ENCODE measurements at places on chromosomes 1 and 21. TPM values are rescaled to one million over a fixed set of nuclear protein-coding genes. Genes with fewer than 3 reads are reported as not detected.

- no peak for DNase-seq
Measured at GRCh38 chr1:24426744-24427544, 11.3 kb downstream of the NIPAL3 start.

GRCh38 chr1:3066826-3067225, 2.2 kb upstream of the PRDM16 start:
- no peak for DNase-seq

DNA sequence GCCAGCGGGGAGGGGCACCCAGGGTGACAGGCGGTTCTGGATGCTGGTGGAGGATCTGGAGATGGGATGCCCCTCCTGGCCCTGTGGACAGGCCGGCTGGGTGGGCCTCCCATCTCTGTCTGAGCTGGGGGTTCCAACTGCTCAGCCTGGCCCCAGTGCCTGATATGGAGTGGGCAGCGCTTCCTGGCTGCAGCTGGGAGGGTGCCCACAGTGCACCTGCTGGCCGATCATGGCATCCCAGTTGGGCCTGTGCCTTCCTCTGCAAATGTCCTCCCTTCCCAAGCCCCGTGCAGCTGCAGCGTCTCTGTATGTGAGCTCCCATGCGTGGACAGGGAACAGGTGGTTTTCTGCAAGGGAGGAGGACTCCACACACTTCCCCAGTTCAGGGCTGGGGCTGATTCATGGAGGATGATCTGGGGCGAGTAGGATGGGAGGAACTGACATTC, 2.1 kb downstream of the PFKL start:
- no peak for DNase-seq

DNA sequence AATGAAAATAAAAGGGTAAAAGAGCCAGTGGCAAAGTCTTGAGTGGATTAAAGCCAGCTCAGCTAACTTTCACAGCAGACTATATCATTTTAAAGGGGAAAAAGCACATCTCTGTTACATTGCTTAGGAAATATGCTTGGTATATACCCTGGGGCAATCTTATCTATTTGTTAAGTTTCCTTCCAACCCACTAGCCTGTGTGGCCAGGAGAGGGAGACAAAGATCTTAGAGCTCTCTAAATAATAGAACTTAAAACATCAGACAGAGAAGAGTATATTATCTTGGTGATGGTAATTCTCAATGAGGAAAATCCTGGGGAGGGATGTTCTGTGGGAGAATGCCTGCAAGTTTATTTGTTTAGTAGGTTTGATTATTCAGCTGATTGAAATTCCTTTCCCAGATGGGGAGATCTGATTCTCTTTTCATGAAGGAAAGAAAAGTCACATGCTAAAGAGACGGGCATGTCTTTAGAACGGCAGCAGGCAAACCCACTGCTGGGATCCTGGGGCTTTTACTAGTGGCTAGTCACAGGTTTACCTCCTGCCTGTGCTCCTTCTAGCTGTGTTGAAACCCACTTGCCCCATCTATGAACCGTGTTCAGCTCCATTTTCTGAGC, 3.6 kb downstream of the KCNE2 start:
- DNase-seq, result peak; percentile 82

DNA sequence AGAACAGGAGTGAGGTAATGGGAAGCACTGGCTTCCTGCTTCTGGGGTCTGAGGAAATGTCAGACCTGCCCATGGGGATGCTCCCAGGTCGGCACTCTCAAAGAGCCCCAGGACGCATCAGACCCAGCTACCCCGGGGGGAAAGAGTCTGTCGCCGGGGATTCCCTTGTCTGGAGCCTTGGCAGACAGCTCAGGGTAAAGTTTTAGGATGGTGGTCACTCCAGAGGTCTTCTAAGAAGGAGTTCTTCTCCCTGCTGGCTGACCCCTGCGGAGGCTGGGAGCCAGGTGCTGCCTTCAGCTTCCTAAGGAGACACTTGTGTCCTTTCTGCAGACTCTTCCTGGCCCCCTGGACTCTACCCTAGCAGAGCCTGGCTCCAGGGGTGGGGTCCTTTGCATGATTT, 61.9 kb upstream of the PSEN2 start:
- DNase-seq, result no peak

DNA sequence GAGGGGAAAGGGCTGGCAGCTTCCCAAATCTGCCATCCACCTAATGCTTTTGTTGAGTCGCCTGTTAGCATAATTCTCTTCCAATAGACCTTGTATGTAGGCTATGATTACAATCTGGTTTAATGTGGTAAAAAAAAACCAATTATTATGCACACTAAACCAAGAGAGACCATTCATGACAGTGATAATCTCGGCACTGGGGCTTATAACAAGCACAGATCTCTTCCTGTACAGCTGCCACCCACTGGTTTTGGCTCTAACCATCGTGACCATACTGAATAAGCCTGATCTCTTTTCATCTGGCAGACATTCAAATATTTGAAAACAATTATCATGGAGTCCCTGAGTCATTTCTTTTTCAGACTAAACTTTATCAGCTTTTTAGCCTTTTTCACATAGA, 12.0 kb upstream of the SYT14 start:
- peak; percentile 64 for DNase-seq

GRCh38 chr1:48048980-48049379, 51.8 kb upstream of the TRABD2B start:
- DNase-seq, result no peak

DNA sequence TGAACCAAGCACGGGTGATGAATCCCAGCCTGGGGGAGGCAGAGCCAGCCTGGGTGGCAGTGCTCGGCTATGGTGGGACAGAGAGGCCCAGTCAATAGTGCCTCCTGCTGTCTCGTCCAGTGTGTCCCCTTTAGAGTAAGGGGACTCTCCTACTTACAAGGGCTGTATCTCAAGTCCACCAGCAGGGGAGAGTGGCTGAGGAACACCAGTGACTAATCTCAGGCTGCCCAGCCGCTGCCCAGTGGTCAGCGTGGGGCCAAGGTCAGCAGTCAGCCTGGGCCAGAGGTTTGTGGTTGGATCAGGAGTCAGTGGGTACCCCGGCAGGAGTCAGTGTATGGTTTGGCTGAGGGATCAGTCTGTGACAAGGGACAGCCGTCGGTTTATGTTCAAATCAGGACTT, 109.2 kb upstream of the RUNX3 start:
- DNase-seq, result peak; percentile 5

The KRTAP19-8 gene
- not detected for polyA plus RNA-seq

The RGL1 gene
- 4.7 TPM for polyA plus RNA-seq

The KRTAP6-3 gene
- polyA plus RNA-seq, result not detected

The NRAS gene
- 27.4 TPM for polyA plus RNA-seq

All from IMR-90 (cell line).